Stimulated activated memory B cell treated with anti-CD40 and anti-IgM and Interleukin-4, amounts not matched to agents 10 μg/mL and 1 μg/mL and 100 μg/mL, for 72 hours (primary cell): ENCODE measurements at places on chromosomes 5 and 9.

- ATAC-seq, result no peak
These were observed 61.8 kb downstream of the ERAP1 start for GRCh38 chr5:96745844-96746531.

DNA sequence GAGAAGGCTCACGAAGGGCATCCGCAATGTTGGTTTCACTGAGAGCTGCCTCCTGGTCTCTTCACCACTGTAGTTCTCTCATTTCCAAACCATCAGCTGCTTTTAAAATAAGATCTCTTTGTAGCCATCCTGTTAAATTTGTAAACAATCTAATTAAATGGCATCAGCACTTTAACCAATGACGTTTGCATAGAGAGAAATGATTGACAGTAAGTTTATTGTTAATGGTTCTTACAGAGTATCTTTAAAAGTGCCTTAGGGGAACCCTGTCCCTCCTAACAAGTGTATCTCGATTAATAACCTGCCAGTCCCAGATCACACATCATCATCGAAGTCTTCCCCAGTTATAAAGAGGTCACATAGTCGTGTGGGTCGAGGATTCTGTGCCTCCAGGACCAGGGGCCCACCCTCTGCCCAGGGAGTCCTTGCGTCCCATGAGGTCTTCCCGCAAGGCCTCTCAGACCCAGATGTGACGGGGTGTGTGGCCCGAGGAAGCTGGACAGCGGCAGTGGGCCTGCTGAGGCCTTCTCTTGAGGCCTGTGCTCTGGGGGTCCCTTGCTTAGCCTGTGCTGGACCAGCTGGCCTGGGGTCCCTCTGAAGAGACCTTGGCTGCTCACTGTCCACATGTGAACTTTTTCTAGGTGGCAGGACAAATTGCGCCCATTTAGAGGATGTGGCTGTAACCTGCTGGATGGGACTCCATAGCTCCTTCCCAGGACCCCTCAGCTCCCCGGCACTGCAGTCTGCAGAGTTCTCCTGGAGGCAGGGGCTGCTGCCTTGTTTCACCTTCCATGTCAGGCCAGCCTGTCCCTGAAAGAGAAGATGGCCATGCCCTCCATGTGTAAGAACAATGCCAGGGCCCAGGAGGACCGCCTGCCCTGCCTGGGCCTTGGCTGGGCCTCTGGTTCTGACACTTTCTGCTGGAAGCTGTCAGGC lies 16.6 kb downstream of the SQSTM1 start:
- ATAC-seq, result peak; percentile 27

GRCh38 chr9:26727471-26727870 lies 165.1 kb downstream of the CAAP1 start:
- no peak for ATAC-seq

- ATAC-seq, result no peak
These were observed 23.2 kb downstream of the LEAP2 start for GRCh38 chr5:132896685-132897084.

DNA sequence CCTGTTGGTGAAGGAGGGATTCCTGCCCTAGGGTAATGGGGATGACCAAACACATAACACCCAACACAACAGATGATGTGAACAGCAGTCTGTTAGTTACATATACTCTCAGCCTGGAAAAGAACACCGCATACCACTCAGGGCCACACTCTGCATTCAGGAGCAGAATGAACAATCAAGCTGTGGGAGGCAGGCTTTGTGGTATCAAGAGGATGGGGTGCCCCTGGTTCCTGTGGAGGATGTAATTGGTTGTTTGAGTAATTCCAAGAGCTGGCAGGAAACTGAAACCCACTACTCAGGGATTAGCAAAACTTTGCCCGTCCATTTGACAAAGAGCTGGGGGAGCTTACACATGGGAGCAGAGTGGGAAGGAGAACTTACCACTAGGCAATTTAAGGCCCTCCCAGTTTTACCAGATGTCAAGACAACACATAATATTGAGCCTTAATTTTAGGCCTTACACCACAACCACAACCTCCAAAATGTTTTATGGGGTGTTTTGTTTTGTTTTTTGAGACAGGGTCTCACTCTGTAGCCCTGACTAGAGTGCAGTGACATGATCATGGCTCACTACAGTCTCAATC lies 15.6 kb upstream of the PRKAA1 start:
- ATAC-seq, result no peak

DNA sequence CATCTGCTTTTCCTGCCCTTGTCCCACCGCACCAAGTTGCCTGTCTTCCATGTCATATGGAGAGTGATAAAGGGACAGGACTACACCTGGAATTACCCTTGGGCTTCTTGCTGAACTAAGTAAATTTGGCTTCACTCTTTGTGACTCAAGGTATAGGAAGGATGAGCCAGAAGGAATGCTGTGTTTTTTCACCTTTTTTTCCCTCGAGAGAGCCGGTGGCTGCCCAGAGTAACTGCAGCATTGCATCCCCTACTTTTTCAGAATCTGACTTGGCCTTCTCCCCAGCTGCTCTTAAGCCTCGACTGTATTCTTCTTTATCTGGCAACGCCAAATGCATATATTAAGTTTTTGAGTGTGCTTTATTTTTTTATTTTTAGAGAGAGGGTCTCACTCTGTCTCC lies 38.4 kb downstream of the RCL1 start:
- no peak for ATAC-seq

GRCh38 chr9:83622939-83623678 lies at the start of gene IDNK:
TSS of gene IDNK (plus strand) at chr9:83623143. CDS start at chr9:83623172, 29 bp downstream.
- peak; percentile 92 for ATAC-seq

DNA sequence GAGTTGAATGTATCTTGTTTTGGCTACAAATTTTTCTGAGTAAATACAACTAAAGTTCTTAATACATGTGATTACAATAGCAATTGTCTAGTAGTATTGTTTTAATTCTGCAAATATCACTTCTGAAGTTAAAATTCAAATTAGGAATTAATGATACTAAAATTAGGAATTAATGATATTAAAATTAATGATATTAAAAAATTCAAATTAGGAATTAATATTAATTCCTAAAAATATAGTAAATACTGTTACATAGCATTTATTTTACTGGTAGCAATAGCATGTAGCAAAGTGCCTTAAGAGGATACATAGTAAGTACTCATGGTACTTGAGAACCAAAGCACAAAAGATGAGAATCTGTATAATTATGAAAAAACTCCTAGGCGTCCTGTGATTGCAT lies 136.2 kb downstream of the DMXL1 start:
- no peak for ATAC-seq

GRCh38 chr9:37036371-37036775 lies 2.3 kb upstream of the PAX5 start:
- peak; percentile 9 for ATAC-seq

DNA sequence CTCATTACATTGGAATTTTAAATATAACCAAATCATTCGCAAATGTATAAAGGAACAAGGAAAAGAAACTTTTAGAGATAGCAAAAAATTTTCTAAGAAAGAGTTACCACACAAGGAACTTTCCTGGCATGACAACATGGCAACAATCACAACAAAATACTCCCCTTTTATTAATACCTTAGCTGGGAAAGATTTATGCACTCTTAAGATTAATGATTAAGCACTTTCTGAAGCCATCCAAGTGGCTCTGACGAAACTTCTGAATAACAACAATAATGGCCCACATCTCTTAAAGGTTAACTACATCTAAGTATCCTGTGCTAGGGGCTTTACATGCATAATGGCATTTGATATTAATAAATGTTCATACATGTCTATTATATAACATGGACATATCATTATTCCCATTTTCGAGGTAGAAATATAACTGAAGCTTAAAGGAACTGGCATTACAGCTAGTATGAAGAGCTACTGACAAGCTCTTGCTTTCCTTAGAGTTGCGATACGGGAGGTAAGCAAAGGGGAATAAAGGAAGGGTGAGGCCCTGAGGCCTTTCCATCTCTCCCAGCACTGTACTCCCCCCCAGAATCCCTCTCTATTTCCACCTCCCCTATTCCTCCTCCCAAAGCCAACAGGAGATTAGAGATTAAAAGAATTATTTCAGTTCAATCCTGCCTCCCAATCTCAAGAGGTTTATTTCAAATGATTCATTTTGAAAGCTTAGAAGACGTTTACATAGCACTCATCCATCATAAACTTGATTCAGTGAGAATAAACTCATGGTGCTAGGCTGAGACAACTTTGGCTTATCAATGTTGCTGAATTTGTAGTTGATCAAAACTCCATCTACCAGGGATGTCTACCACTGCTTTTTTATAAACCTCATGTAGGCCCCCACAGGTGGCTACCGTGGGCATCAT lies 9.6 kb downstream of the MTMR12 start:
- ATAC-seq, result no peak

DNA sequence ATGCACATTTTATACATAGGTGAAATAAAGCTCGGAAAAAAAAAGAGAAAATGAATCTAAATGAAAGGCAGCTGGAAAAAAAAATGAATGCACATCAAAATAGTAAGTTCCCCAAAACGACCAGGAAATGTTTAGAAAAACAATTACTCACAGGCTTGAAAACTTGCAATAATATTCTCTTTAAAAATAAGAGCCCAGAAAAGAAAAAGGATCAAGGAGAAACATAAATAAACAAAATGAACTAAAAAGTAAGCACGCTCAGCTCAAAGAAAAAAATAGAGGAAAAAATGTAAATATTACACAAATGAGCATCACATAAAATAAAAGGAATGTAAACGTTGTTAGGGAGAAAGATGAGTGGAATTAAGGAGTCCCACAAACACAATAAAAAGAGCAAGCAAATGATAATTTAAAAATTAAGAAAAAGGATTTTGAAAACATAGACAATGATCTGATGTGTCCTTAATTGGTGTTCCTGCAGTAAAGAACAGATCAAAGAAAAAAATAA lies 54.2 kb downstream of the SLC27A6 start:
- ATAC-seq, result no peak
